ENCODE measurements at places on chromosomes 4 and X.

DNA sequence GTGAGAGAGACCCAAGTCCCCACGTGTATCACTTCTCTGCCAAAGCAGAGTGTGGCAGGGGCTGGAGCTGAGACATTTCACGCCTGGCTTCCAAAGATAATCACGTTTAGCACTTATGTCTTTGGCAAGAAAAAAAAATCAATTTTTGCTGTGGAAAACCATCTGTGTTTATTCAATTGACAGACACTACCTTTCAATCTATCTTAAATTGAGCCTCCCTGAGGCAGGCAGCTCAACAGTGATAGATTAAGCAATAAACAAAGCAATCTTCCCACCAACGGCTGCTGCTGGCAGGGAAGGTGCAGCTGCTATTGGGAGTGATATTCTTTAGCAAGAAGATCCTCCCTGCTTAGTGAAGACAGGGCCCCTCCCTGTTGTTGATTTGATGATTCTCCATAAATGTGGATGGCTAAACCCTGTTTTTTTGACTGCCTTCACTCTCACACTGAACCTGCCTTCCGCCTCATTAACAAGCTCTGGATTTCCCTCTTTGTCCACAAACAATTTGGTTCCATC is 11.6 kb upstream of the MAGEB17 start:
- DNase-seq = no peak

DNA sequence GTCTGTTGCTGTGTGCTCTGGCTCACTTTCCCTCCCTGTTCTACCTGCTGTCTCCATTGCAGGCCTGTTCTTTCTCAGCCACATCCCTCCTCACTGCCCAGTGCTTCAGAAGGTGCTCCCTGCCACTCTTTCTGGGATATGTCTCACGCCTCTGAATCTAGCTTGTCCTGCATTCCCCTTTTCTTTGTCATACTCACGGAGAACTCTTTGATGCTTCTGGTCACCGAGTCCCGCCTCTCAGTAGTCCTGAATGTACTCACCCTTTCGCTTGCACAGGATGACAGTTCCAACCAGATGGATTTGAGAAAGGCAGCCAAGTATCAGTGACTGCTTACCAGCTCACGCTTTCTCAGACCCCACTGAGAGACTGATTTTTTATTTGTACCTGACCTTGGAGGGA is 65.2 kb upstream of the TLR2 start:
- no peak for DNase-seq

GRCh38 chr4:124777007-124777406 is 64.5 kb upstream of the ANKRD50 start:
- DNase-seq = no peak

- no peak for DNase-seq
Measured at GRCh38 chrX:26952213-26952612, 510.9 kb downstream of the PPP4R3C start.

- DNase-seq = no peak
Measured at GRCh38 chr4:153114771-153115321, 89.4 kb upstream of the TRIM2 start.
